ENCODE measurements at places on chromosomes 2 and 18.

- DNase-seq: no peak
Observed at GRCh38 chr2:15048000-15048399, 415.5 kb downstream of the LRATD1 start.

GRCh38 chr2:229921892-229922448 is at the start of gene TRIP12:
Gene TRIP12, minus strand, starts transcription at chr2:229922009. Its CDS starts 41,930 bp downstream, at chr2:229880079.
- DNase-seq: peak; percentile 88

DNA sequence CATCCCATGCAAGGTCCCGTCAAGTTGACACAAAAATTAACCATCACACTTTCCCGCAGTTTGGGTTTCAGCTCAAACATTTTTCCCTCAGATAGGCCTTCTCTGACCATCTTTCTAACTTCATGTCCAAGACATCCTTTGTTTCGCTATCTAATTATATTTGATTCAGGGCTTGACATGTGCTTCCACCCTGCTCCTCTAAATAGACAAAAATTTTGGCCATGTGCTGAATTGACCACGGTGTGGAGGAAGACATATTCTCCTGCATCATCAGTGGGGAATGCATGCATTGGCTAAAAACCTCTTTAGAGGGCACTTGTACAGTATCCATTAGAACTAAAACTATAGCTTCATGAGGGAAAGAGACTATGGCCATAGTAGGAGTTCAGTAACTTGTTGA is 81.2 kb downstream of the PLCL1 start:
- DNase-seq: no peak

DNA sequence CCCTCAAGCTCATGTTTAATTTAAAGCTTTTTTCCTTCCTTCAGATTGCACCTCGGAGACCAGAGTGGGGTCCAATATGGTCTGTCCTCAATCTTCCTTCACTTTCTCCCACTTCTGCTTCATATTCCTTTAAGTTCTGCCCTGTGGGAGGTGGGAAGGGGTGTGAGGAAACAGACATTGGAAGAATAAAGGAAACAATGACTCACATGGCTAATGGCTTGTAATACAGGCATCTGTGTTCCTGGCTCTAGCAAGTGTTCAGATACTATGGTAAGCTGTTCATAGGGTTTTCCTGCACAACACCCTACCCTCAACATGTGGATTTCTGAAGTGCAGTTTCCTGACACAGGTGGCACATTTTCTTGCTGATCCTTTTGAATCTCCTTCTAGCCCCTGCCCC is 209.5 kb downstream of the PIK3C3 start:
- no peak for DNase-seq

- no peak for DNase-seq
Observed at GRCh38 chr2:102016399-102016955, 24.7 kb downstream of the IL1R2 start.

- DNase-seq: no peak
Observed at GRCh38 chr2:98219152-98219551, 127.1 kb upstream of the CNGA3 start.

- DNase-seq: no peak
Observed at GRCh38 chr2:131026919-131027318, 66.3 kb downstream of the FAM168B start.

DNA sequence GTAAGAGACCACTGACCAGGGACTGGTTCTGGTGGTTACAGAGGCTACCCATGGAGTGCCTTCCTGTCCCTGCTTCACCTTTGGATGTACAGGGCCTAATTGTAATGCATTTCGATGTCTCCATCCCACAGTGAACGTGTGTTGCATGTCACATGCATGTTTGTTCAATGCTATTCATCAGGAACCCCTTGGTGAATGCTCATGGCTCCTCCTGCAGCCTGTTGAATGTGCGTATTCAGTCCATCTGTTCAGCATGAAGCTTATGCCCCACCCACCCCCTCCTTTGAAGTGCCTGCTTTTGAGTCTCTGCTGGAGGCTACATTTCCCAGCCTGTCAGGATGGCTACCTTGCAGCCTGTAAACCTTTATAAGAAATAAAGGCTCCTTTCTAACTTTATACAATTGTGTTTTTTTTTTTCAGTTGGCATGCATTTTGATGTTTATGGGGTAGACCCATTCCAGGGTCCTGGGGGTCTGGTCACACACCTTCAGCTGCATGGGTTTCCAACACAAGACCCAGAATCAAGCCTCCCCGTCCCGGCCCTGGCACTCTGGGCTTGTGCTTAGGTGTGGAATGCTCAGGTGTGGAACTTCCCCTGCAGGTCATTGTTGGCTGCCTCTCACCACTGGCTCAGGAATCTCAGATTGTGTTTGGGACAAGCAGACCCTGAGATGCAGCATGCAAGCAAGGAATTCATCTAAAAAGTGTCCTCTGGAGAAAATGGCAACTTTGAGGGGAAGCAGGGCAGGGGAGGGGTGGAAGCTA is 238.8 kb upstream of the HDAC4 start:
- DNase-seq: no peak

DNA sequence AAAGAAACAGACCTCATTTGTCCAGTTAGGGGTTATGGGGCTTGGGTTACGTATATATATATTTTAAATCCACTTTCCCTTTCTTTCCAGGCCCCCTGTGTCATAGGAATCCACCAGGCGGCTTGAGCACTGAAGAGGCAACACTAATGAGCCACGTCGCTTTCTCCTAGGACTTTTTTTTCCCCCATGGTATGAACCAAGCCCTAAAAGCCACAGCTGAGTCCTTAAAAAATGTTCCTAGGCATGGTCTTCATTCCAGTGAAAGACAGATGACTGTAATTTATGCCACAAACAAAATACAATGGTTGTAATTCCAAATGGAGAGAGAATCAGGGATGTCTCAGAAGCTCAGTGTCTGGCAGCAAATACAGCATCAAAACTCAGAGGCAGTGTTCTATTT is 146.8 kb downstream of the EPHA4 start:
- no peak for DNase-seq

GRCh38 chr2:190867212-190867611 is 13.4 kb upstream of the GLS start:
- DNase-seq: no peak

DNA sequence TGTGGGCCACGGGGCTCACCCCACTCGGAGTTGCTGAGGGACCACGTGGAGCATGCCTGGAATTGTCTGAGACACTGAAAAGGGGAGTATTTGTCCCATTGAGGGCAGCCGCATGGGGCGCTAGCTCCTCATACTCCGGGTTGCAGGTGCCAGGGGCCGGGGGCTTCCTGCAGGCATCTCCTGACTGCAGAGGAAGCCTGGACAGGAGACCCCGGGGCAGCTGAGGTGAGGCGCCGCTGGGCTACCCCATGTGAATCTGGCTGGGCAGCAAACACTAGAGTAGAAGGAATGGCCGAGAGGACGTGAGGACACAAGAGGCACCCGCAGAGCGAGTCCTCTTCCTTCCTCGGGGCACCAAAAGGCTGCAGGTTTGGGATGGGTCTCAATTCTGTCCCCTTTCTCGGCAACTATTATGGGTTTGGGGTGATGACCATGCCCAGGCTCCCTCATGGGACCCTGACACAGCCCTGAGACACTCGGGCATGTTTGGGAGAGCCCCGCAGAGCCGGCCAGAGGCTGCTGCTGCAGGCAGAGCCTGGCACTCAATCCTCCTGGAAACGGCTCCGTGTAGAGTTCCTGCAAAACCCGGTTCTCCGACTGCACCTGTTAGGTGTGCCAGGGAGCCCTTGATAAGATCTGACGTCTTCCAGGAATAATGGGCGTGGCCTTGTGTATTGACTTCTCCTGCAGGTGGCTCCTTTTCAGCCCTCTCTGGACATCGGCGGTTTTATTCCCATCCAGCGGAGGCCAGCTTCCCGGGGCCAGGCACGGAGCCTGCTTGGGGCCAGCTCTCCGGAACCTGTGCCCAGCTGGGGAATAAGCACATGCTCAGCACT is 77.0 kb downstream of the CTIF start:
- no peak for DNase-seq

DNA sequence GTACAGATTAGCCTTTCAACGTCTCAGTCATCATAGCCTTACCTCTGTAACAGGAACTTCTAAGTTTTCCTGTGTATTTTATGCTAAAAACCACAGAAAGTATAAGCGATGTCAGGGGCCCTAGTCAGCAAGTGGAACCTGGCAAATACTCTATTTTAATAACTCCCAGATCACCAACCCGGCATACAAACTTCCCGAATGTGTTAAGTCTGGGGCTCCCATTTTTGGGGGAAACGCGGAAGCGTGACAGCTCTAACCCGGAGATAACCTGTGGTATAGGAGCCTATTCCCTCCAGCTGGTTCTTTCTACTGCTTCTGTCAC is 574 bp downstream of the NIFK start:
- DNase-seq: no peak

GRCh38 chr2:232420463-232421188 is 14.0 kb downstream of the ALPG start:
- DNase-seq: peak; percentile 69

DNA sequence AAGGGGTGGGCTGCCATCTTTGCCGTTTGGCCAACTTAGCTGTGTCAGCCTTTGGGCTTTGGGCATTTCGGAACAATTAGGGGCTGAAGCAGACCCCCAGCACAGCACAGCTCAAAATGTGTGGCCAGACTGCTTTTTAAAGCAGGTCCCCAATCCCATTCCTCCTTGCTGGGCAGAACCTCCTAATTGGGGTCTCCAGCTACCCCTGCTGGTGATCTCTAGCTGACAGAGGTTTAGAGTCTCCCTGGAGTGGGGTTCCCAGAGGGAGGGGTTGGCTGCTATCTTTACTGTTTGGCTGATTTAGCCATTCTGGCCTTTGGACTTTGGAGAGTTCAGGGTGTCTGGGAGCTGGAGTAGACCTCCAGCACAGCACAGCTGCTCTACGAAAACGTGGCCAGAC is 71.5 kb upstream of the LHCGR start:
- DNase-seq: no peak

- DNase-seq: no peak
Observed at GRCh38 chr2:237868631-237869342, 9.4 kb downstream of the RAMP1 start.

GRCh38 chr2:140308706-140309105 is 1528.5 kb upstream of the NXPH2 start:
- no peak for DNase-seq

DNA sequence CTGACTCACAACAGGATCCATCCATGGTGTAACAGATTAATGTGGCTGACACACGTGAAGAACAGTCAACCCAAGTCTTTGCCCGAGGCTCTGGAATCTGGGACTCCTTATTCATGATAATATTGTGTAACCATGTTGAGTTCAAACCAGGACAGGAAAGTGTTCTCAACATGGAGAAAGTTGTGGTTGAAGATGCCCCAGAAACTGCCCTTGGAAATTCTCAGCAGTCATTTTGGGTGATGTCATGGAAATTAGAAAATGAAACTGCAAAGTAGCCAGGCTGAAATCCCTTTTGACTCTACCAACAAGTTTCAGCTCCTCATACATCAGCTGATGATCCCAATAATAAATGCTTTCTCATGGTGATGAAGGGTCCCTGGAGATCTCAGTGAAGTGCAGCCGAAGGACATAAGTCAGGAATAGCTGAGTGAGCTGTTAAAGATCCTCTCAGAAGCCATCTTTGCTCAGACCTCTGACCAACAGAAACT is 307.7 kb downstream of the TNS1 start:
- no peak for DNase-seq

Measured in NCI-H1105 treated with DMSO at 0.1 percent for 48 hours (cell line).